Purkinje cell (primary cell): ENCODE measurements at places on chromosomes 2 and 18. TPM values are rescaled to one million over a fixed set of nuclear protein-coding genes. Genes with fewer than 3 reads are reported as not detected.

CRYGC gene
- not detected in 2 replicates for polyA plus RNA-seq

LPIN2 gene
- 73.7 and 83.9 TPM in 2 replicates for polyA plus RNA-seq

HAAO gene
- polyA plus RNA-seq, result not detected in 2 replicates

MAP3K19 gene
- polyA plus RNA-seq, result 1.9 TPM in 1 of 2 replicates, not detected in the other

C1QL2 gene
- polyA plus RNA-seq, result not detected in 2 replicates

PAX3 gene
- 5.0 and 8.8 TPM in 2 replicates for polyA plus RNA-seq

SANBR gene
- 12.2 and 12.5 TPM in 2 replicates for polyA plus RNA-seq

WIPF1 gene
- 1.7 and 2.8 TPM in 2 replicates for polyA plus RNA-seq

IWS1 gene
- 28.2 and 35.4 TPM in 2 replicates for polyA plus RNA-seq

OTOS gene
- not detected in 2 replicates for polyA plus RNA-seq

LRATD1 gene
- 1.2 and 6.2 TPM in 2 replicates for polyA plus RNA-seq

LPIN1 gene
- 31.1 and 33.6 TPM in 2 replicates for polyA plus RNA-seq

CYP1B1 gene
- 1.1 TPM in 1 of 2 replicates, not detected in the other for polyA plus RNA-seq

IL36G gene
- polyA plus RNA-seq, result not detected in 2 replicates

SP3 gene
- polyA plus RNA-seq, result 15.2 and 16.9 TPM in 2 replicates

ALLC gene
- 0.78 and 1.5 TPM in 2 replicates for polyA plus RNA-seq

PLCL1 gene
- 2.5 and 2.8 TPM in 2 replicates for polyA plus RNA-seq

UGT1A4 gene
- not detected in 2 replicates for polyA plus RNA-seq

CENPA gene
- polyA plus RNA-seq, result 0.66 TPM in 1 of 2 replicates, not detected in the other

EPAS1 gene
- 1.0 and 1.3 TPM in 2 replicates for polyA plus RNA-seq

EFR3B gene
- polyA plus RNA-seq, result 2.7 and 4.0 TPM in 2 replicates

SRD5A2 gene
- not detected in 2 replicates for polyA plus RNA-seq

CFC1 gene
- polyA plus RNA-seq, result 0.39 and 0.85 TPM in 2 replicates

GALNT14 gene
- polyA plus RNA-seq, result 18.8 TPM in 1 of 2 replicates, not detected in the other

FBLN7 gene
- 6.8 and 8.9 TPM in 2 replicates for polyA plus RNA-seq

SALL3 gene
- 0.31 TPM in 1 of 2 replicates, not detected in the other for polyA plus RNA-seq
